ENCODE measurements at places on chromosomes 6 and 20.

DNA sequence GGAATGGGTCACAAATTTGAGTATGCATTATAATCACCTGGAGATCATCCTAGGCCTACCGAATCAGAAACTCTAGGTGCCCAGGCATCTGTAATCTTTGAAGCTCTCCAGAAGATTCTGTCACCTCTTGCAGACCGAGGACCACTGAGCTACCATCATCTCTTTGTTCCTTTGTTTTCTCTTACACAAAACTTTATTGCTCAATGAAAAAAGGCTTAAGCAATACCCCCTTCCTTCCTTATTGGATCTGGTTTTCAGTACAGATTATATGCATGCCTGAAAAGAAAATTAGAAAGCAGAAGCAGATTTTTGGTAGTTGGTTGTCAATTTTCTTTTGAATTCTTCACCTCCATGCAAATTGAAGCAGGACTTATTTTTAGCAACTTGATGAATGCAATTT is 31.3 kb downstream of the STX11 start:
- no peak for DNase-seq

DNA sequence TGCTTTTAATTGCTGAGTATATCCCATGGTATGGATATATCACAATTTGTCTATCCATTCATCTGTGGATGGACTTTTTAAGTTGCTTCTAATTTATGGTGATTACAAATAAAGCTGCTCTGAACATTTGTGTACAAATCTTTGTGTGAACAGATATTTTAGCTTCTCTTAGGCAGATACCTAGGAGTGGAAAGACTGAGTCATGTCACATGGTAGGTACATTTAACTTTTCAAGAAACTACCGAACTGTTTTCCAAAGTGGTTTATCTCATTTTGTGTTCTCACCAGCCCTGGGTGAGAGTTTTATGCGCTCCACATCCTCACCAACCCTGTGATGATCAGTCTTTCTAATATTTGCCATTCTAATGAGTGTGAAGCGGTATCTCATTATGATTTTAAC is 31.0 kb upstream of the ZNFX1 start:
- DNase-seq: no peak

DNA sequence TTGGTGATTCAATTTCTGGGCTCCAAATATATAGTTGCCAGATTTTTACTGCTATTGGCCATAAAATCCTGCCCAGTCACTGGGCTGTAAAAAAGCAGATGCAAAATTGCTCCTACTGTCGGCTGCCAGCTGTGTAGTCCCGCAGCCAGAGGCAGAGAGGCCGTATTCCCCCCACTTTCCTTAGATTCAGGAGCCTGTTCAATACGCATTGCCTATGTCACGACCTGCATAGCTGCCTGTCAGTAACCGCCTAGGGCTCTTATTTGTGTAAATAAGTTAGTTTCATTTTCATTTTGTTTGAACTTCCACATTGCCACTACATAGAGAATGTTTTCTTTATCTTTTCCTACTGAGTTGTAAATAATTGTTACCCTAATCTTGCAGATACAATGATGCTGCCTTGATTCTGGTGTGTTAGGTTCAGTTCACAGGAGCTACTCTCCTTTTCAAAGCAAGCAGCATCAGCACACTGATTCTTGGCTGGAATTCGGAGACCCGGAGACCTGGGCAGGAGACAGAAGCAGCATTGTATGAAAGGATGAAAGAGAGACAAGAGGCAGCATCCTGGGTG is 46.0 kb upstream of the UST start:
- DNase-seq: no peak

DNA sequence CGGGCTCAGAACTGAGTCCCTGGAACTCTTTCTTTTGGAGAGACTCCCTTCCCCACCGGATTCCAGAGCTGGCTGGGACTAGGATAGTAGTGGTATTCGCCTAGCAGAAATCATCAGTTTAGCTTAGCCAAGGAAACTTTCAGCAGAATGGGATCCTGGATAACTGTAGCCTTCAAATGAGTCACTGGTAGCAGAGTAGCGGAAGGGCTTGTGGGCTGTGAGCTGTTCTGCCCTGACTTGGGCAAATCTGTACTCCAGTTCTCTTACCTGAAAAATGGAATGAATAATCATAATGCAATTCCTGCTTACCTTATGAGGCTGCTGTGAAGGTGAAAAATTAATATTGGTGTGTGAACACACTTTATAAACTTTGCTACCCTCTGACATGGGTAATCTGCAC is 244.3 kb upstream of the CHD6 start:
- DNase-seq: no peak

- no peak for DNase-seq
These were observed 109.2 kb upstream of the TMEM170B start for GRCh38 chr6:11428371-11428770.

Data from CMK (cell line).